Activated CD4-positive, alpha-beta T cell treated with anti-CD3 and anti-CD28 coated beads for 48 hours (primary cell): ENCODE measurements at places on chromosomes 6 and 20.

DNA sequence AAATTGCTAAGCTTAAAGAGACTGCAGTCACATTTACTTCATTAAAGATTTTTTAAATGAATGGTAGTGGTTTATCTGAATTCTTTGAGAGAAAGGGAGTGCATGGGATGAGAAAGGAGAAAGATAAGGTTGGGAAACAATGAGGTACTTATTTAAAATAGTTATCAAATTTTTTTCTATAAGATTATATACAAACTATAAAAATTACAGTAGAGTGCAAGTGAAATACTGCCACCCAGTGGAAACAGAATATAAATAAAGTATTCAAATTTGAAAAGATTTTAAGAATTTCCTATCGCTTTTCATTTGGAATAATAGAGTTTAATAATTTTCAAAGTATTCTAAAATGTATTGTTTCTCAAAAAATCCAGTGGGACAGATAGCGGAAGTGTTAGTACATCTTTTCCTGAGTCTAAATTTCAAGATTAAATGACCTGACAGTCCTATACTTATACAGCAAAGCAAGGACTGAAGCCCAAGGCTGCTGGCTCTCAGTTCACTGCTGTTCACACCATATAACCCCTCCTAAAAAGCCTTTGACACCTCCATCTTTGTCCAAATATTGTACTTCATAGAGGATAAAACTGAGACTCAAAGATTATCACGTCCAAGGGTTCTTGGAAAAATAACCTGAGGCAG, 31.1 kb downstream of the EPM2A start:
- no peak for DNase-seq

- no peak for DNase-seq
These were observed 5.4 kb downstream of the IFNGR1 start for GRCh38 chr6:137213813-137214212.

GRCh38 chr6:141513830-141514229, 618.9 kb upstream of the GJE1 start:
- no peak for DNase-seq

GRCh38 chr6:106158816-106159215, 72.7 kb downstream of the PRDM1 start:
- DNase-seq: no peak

DNA sequence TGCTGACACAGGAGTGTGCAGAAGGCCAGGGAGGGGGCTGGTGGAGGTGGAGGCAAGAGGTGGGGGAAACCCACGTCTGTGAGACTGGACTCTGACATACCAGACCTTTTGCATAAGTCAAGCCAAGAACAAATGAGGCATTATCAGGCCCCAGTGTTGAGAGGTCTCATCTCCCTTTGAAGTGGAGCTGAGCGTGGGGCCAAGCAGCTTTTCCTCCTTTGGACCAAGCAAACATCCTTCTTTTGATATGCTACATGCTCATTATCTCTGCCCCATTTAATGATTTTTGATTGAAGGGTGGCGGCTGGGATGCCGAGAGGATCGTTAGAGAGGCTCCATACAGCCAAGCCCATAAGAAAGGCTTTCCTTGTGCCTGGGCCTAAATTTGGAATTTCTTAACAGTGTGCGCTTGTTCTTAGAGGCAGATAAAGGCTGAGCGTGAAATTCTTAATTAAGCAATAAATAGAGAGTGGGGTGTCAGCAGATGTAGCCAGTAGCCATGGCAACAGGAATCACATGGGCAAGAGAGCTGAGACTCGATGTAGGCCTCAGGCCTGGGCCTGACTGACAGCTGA, 244.5 kb downstream of the PKHD1 start:
- DNase-seq: no peak

GRCh38 chr20:34907616-34908469, 31.4 kb downstream of the ACSS2 start:
- no peak for DNase-seq

- DNase-seq: no peak
These were observed 68.3 kb downstream of the CNBD2 start for GRCh38 chr20:36036688-36037087.

DNA sequence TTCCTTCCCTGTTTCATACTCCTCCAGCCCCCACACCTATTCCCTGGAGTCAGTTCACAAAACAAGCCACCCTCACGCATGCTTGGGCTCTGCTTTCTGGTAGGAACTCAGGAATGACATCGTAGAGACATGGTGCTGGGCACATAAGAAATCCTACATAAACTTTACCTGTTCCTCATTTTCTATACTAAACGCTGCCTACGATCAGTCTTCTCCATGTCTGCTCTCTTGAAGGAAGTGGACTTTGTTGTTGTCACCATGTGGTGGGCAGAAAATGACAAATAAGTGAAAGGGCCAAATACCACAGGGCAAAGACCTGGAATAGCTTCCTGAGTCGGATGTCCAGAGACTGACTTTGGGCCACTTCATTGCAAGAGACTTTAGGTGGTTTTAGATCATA, 10.1 kb downstream of the MYLK4 start:
- no peak for DNase-seq

GRCh38 chr6:149236589-149236988, 80.9 kb upstream of the TAB2 start:
- DNase-seq: no peak

GRCh38 chr6:148947621-148948444, 201.0 kb downstream of the UST start:
- DNase-seq: peak; percentile 86

DNA sequence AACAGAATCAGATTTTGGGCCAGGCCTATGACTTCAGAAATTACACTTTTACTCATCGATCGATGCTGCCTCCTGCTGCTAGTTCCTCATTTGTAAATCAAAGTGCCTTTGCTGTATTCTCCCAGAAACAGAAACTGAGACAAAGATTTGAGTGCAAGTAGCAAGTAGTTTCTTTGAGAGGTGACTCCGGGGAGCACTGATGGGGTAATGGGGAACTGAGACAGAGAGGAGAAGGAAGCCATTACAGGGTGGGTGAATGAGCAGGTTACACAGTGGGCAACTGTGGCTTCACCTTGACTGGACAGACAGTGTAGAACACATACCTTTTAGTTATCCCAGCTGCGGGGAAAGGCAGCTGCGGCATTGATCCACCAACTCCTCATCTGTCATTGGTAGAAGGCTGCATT, 9.7 kb upstream of the CD40 start:
- DNase-seq: no peak

GRCh38 chr6:132198040-132198439, 203.2 kb downstream of the MOXD1 start:
- no peak for DNase-seq

DNA sequence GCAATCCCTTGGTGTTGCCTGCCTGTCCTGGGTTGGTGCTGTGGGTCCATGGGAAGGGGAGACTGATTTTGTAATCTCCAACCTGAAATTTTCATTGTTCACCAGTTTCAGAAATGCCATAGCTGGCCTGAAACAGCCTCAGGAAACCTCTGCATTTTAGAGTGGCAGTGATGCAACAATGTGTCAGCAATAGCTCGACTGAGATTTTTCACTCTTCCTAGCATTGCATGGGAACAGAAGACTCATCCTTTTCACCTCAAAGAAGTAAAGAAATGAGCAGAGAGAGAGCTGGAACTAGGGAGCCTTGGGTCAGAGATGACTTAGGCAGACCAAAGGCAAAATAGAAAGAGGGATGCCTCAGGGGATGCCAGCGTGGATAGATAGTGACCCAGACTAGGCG, 23.7 kb upstream of the TMEM14A start:
- DNase-seq: no peak

- no peak for DNase-seq
These were observed 29.9 kb upstream of the CD2AP start for GRCh38 chr6:47447722-47448121.

DNA sequence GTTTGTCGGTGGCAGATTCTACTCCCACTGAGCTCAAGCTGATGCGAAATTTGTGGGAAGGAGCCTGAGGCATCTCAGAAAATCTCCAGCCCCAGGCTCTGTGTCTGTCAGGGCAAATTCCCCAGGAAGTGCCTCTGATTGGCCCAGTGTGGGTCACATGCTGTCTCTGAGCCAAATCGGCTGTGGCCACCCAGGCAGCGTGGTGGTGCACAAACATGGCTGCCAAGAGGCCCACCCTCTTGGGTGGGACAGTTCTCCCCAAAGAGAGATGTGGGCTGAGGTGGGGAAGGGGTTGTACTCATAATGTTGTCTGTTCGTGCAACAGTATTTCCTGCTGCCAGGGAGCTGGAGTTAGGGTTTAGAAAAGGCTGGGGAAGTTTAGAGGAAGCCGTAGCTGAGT, 130.6 kb downstream of the BMP7 start:
- no peak for DNase-seq

DNA sequence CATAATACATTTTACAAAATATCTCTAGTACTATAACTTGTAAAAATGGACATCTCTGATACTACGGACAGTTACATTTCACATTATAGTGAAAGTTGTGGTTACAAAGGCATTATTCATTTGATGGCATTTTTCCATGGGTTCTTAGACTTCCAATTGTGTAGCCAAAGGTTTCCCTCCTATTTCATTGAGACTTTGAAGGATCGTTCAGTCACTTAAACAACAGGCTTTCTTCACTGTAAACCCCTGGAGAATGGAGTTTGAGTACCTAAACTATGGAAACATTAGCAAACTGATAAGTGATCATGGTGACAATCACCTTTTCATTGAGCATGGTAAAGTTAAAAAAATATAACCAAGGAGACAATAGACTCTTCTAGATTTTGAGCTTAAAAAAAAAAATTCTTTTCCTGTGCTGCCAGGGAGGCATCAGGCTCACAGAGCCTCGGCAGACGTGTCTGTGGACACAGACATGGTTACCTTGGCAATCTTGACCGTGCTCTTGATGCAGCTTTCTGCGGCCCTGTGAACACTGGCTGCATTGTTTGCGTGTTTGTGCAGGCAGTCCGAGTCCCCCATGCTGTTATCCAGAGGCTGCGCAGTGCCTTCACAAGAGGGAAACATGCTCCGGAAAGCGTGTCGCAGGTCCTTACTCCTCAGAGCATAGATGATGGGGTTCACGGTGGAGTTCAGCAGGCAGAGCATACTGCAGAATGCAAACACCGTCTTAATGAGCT, 22.6 kb downstream of the CNR1 start:
- no peak for DNase-seq

DNA sequence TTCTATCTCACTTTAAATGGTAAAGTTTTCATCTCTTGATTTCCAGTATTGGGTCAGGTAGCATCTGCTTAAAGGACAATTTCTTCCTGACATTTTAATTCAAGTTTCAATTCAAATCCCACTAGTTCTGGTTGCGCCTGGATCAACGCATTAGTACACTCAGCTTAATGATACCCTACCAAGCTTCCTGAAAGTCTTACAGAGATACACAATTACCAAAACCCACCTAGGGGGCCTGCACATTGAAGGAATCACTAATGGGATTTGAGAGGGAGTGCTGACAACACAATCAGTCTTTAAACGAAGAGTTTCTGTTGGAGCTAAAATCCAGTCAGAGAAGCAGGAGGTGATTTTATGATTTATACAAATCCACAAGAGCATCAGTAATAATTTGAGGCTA, 293.0 kb downstream of the PHF3 start:
- DNase-seq: no peak

- no peak for DNase-seq
These were observed 612.3 kb upstream of the BTBD3 start for GRCh38 chr20:11305406-11305805.

DNA sequence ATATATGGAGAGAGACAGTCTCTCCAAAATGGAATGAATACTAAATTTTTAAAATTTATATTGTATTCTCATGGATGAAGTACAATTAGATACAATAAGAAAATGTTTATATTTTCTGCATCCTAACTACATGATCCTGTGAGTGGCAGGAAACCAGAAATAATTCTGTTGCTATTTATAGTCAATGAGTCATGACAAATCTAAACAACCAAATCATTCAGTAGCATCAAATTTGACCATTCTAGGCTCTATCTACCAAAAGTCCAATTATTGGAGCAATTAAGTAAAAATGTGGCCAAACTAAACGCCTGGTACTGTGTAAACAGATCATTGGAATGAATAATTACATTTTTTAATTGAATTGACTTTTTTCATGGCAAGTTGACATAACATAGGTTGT, 959.8 kb downstream of the EPHA7 start:
- DNase-seq: no peak

- no peak for DNase-seq
These were observed 96.6 kb downstream of the YTHDF1 start for GRCh38 chr20:63119121-63119962.

DNA sequence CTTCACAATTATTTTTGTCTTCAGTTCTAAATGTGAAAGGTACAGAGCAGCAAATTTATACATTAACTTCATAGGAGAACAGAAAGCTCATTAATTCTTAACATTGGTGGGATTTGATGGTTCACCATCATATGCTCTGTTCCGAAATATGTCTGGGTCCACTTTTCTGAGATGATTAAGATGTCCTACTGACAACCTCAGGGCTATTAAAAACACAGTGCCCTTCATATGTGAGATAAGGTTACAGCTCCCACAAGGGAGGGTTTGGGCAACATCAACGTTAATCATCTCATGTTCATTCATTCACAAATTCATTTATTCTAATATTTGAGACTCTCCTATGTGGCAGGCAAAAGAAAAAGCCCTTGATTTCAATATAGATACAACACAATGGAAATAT, 91.2 kb downstream of the ELOVL5 start:
- no peak for DNase-seq

- DNase-seq: no peak
These were observed 18.6 kb downstream of the ZKSCAN8 start for GRCh38 chr6:28160233-28160632.

GRCh38 chr20:56664796-56665195, 35.7 kb downstream of the TFAP2C start:
- no peak for DNase-seq

GRCh38 chr20:6705106-6705766, 62.2 kb upstream of the BMP2 start:
- DNase-seq: no peak

DNA sequence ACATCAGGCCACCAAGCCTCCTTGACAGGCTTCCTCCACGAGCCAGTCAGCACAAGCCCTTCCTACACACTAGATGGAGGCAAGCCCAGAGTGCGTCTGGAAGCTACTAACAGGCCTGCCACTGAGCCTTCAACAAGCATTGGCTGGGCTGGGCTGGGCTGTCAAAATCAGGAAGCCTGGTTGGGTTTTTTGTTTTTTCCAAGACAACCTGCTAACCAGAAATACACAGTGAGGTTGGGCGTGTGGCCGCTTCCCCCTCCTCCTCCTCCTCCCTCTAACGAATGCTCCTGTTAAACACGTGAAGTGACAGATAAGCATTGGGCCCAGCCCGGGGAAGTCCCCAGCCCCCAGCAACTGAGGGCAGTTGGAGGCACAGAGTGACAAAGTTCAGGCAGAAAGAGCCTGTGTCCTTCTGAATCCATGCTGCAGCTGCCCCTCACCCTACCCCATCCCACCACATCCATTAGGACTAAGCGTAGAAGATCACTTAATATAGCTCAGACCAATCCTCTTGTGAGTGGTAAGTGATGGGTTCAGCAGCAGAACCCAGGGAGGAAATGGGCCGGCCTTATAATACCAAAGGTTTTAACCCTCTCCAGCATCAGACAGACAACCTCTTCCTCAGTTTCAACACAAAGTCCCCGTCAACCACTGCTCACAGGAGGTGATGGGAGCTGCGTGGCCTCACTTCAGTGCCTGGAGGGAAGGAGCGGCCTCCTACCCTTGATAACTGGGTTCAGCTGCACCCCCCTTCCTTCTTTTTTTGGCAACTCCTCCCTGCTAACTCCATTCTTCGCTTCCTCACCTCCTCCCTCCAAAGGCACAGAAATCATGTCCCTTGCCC, 1.1 kb downstream of the NFATC2 start:
- peak; percentile 89 for DNase-seq

- DNase-seq: peak; percentile 23
These were observed 9.3 kb upstream of the KCNK15 start for GRCh38 chr20:44736170-44737021.

- DNase-seq: no peak
These were observed 9.5 kb downstream of the MYL9 start for GRCh38 chr20:36550790-36551299.

- DNase-seq: no peak
These were observed at the start of gene ADGB for GRCh38 chr6:146598772-146599405. Gene ADGB, plus strand, starts transcription at chr6:146598972. Its CDS starts 69 bp downstream, at chr6:146599041.
